Glomerular endothelial cell (primary cell): ENCODE measurements at places on chromosomes 6 and 20.

GRCh38 chr20:62143081-62143956 lies at the start of the genes PSMA7 and SS18L1:
Gene PSMA7 (minus strand): TSS chr20:62143394. CDS start chr20:62143303, 91 bp downstream.
Gene SS18L1 (plus strand): TSS chr20:62143769. CDS start chr20:62143821, 52 bp downstream.
- no peak for DNase-seq

DNA sequence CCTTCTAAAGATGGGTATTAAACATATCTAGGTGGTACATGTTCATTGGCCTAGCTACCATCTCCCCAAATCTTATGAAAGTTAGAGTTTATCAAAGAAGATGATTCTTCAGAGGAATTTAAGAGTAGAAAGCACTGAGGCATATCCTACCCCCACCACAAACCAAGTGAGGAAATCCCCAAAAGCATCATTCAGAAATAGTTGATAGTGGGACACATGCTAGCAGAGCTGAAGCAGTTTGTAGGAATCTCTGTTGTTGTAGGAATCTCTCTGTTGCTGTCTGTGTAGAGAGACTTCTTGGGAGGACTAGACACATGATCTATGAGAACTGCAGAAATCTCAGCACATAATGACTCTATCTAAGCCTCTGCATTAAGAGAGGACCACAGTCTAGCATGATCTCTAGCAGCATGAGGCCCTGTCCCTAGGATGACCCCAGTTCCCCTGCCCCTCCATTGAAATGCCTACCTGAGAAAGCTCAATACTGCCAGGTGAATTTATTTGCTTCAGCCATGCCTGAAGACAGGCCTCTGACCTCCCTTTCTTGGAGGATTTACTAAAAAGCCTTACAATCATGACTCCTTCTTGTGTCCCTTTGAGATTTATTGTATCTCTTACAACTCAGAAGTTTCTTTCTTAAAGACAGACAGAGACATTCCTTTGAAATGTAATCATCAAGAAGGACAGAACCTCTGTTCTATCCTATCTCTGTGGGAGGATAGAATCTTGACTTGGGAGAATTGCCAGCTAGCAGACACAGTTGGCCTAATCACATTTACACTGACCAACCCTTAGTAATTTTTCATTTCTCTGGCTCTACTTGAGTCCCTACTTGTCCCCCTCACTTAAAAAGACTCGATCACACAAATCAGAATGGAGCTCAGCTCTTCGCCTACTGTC lies 582.4 kb downstream of the PHF3 start:
- no peak for DNase-seq

GRCh38 chr20:49045440-49046086 lies 549 bp upstream of the CSE1L start:
- no peak for DNase-seq

- DNase-seq: no peak
Observed at GRCh38 chr6:170238741-170239565, 51.9 kb downstream of the DLL1 start.

GRCh38 chr6:169591616-169592015 lies 110.2 kb downstream of the WDR27 start:
- no peak for DNase-seq

- no peak for DNase-seq
Observed at GRCh38 chr6:109474995-109475394, 8.0 kb downstream of the ZBTB24 start.
